ENCODE measurements at places on chromosomes 12 and 14. TPM values are rescaled to one million over a fixed set of nuclear protein-coding genes. Genes with fewer than 3 reads are reported as not detected.

- no peak for DNase-seq
These were observed 32.0 kb upstream of the CIPC start for GRCh38 chr14:77065851-77066577.

MYL2 gene
- not detected for polyA plus RNA-seq

DNA sequence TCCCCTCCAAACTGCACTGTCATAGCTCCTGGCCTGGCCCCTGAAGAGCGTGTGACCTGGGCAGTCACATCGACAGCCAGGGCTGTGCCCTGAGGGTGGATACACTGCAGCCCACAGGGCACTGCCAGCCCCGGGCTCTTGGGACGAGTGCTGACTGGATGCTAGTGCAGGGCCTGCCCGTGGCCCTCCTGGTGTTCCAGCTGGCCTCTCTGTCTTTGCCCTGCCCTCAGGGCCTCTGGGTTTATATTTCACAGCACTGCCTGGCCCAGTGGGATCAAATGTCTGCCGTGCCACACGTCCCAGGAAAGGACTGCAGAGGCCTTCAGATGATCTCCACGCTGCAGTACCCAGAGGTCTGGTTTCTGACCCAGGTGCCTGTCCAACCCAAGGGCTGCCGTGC lies 10.1 kb upstream of the CCDC197 start:
- DNase-seq: peak; percentile 30

GRCh38 chr12:81976661-81977060 lies 217.5 kb upstream of the PPFIA2 start:
- no peak for DNase-seq

RTL1 gene
- polyA plus RNA-seq: 0.04 TPM

GRCh38 chr12:117155278-117156060 lies 34.8 kb downstream of the FBXO21 start:
- no peak for DNase-seq

- no peak for DNase-seq
These were observed 33.2 kb downstream of the SAMD4A start for GRCh38 chr14:54599966-54600716.

- DNase-seq: peak; percentile 47
These were observed 29.5 kb upstream of the RPLP0 start for GRCh38 chr12:120230326-120230973.

DNA sequence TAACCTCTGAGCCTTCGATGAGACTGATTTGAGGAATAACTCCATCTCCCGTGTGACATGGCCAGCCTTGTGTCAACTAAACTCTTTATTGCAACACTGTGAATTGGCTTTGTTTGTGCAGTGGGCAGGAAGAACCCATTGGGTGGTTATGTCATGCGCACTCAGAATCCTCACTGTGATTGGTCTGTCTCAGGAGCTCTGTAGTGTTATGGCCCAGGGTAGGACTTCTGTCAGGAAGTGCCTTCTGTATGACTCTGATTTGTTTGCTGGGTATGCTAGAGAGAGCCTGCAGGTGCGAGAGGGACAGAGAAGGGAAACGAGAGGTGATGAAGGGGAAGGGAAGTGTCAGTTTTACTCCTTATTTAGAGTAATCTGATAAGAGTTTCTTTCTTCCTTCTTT lies 71.5 kb upstream of the DCD start:
- no peak for DNase-seq

DNA sequence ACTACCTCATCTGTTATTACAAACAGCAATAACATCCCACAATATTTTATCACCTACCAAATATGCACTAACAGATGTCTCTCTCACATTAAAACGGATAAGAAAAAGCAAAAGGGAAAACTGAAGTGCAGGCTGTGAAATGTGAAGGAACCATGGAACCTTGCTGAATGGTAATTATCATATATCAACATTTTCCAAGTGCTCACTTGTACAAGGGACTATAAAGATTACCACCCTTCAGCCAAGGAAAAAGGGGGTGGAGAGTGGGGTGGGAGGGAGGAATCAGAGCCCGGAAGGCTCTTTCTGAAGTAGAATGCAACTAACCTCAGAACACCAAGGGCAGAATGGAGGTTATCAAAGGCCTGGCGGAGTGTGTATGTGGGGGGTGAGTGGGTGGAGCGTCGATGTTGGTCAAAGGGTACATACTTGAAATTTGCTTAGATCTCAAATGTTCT lies 1.2 kb downstream of the SNX6 start:
- no peak for DNase-seq

GRCh38 chr14:89957791-89958190 lies 2.1 kb downstream of the TDP1 start:
- DNase-seq: no peak

GRCh38 chr12:52980650-52981423 lies 25.4 kb upstream of the EIF4B start:
- DNase-seq: peak; percentile 85

- DNase-seq: no peak
These were observed 131.9 kb downstream of the EXOC5 start for GRCh38 chr14:57136669-57137328.

GRCh38 chr12:27541031-27541719 lies 17.2 kb downstream of the PPFIBP1 start:
- DNase-seq: no peak

RNASE7 gene
- polyA plus RNA-seq: 0.67 TPM

- DNase-seq: no peak
These were observed 85.6 kb upstream of the DIO3 start for GRCh38 chr14:101475456-101476257.

ETNK1 gene
- polyA plus RNA-seq: 73.2 TPM

GRCh38 chr12:122182887-122183587 lies at the start of gene LRRC43:
TSS of gene LRRC43 (plus strand) at chr12:122183123. CDS start at chr12:122183145, 22 bp downstream.
- DNase-seq: no peak

DNA sequence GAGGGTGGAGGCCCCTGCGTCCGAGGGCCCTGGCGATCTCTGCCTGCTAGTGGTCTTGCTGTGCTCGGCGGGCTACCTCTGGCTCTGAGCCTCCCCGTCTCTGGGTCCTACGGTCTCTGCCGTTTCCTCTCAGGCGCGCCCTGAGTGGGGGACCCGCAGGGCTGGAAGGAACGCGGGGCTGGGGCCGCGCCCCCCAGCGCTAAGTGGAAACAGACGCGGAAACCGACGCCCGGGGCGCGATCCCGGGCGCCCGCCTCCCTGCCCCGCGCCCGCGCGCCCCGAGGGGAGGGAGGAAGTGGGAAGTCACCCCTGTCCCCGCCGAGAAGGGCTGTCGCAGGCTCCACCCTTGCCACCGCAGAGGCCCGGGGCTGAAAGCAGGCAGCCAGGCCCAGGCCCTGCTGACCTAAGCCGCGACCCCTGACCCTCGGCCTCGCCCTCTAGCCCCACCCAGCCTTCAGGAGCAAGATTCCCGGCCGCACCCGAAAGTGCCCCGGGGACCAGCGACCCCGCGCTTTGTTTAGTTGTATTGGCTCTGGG lies 831 bp downstream of the CRIP1 start:
- DNase-seq: no peak

DNA sequence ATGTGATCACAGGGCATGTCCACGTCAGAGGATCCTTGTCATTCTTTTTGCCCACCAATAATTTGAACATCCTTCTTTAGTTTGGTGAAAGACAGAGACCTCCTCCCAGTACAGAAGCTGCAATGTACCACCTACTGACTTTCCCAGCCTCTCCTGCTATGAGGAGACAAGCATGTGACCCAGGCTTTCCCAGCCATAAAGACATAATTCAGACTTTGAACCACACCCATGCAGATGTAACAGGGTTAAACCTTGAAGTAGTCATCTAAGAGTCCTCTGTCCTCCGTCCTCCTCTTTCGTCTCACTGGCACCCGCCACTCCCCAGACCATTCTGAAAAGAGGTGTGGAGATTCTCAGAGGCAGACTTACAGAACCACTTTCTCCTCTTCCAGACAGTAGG lies 120.8 kb downstream of the KCNK10 start:
- DNase-seq: no peak

GRCh38 chr12:51246254-51246853 lies 7.7 kb downstream of the DAZAP2 start:
- DNase-seq: no peak

DNA sequence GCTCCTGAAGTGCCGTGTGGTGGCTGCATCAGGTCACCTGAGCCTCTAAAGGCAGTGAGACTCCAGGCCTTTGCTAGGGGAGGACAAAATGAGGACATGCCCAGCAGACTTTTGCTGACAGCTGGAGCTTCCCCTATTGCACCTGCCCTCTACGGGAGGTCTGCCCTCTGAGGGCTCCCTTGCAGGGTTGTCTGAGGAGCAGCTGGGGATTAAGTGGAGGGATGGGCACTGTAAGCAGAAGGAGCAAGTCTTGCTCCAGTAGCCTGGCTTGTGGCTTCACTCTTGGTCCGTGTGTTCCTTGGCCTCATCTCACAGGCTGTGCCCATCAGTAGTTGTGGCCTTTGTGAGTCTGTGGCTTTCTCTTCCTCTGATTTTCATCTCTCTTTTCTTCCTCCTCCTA lies 66.9 kb upstream of the NRXN3 start:
- DNase-seq: no peak

DNA sequence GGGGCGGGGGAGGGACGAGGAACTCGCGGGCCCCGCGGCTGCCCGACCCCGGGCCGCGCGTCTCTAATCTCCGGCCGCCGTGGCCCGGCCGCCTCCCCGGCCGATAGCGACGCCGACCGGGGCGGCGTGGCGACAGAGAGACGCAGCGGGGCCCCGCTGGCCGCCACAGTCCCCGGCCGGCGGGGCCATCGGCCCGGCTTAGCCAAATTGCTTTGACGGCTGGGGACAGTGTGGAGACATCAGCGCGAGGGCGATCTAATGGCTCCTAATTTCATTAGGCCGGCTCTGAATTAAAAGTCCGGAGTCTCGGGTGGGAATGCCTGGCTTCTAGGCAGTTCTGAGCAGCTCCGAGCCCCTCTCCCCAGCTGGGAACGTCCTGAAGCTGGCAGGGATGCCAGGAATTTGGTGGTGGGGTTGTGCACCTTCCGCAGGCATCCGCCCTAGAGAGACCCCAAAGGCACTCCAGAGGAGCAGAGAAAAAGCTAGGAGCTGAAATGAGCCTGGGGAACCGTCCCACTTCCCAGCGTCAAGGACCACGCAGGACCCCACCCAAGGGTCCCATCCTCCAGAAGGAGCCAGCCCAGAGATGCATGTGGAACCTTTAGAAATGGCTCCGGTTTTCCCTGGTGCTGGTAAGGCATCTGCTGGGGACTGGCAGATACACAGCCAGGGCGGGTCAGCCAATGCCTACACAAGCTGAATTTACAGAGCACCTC lies 9.6 kb downstream of the TBX5 start:
- DNase-seq: no peak

MYO1A gene
- 0.11 TPM for polyA plus RNA-seq

GRCh38 chr14:30829853-30830252 lies 44.5 kb upstream of the COCH start:
- DNase-seq: no peak

- DNase-seq: no peak
These were observed 13.9 kb downstream of the GNS start for GRCh38 chr12:64745259-64745807.

SIX6 gene
- polyA plus RNA-seq: not detected

DNA sequence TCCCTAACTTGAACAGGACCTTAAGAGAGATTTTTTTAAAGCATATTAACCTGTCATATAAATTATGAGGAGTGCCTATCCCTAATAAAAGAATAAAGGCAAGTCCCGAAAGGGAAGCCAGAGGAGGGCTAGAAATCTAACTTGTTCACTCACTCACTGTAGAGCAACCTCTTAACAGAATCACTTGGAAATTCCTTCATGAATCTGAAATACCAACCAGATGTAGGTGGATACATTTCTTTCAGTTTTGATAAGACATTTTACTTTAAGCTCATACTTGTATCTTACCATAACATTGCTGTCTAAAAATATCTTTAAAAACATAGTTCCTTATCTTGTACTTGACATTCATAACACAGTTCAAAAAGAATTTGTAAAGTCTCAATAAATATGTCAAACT lies 25.7 kb downstream of the NTN4 start:
- no peak for DNase-seq

- peak; percentile 68 for DNase-seq
These were observed 126.1 kb upstream of the ARHGAP5 start for GRCh38 chr14:31950764-31951637.

DNA sequence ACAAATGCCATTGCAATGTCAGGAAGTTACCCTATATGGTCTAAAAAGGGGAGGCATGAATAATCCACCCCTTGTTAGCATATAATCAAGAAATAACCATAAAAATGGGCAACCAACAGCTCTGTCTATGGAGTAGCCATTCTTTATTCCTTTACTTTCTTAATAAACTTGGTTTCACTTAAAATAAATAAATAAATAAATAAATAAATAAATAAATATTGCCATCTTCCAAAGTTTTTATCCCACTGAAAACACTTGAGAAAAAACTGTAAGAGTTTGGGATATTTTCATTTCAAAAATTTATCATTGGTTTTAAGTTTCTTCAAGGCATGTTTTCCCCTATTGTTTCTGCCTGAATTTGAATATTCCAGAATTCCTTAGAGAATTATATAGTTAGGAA lies 89.8 kb downstream of the SYT10 start:
- DNase-seq: no peak

PROX2 gene
- 0.39 TPM for polyA plus RNA-seq

ARMH4 gene
- 81.3 TPM for polyA plus RNA-seq

- DNase-seq: no peak
These were observed 14.0 kb downstream of the CRY1 start for GRCh38 chr12:107079172-107080011.

GPR68 gene
- 2.4 TPM for polyA plus RNA-seq

LRRIQ1 gene
- polyA plus RNA-seq: 37.3 TPM

PMCH gene
- 0.36 TPM for polyA plus RNA-seq

TDRD9 gene
- 2.4 TPM for polyA plus RNA-seq

DNA sequence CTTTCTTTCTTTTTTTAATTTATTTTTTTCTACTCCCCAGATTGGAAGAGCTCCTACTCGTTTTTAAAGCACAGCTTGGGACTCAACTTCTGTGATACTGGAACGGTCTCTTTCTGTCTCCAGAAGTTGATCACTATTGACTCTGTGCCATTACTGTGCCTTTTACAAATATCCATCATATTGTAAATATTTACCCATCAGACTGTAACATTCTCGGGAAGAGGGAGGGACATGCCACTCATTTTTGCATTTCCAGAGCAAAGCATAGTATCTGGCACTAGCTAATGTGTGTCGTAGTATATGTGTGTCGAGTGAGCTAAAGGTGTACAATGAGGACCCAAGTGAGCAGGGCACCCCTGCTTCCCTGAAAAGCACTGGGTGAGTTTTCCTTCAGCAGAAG lies 24.0 kb upstream of the GSG1 start:
- DNase-seq: no peak

DNA sequence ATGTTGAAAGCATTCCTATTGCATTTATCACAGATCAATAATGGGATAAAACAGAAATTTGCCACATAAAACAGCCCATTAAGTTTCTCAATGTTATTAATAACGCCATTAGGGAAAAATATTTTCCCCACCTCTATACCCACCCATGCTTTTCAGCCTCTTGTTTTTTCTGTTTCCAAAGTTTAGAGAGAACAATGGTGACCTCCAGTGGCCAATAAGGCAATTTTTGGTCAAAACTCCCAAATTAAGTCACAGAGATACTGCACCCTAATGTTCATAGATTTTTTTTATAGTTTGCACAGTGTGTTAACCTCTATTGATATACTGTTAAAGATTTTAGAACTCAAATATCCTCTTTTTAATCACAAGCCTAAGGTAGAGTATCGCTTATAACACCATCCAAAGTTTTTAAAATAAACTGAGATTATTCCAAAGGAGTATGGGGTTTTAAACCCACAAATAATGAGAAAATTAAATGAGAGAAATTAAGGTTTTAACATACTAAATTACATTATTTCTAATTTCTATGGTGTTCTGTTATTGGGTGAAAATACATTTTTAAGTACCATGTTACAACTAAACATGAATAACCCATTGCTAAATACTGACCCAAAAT lies 184.7 kb upstream of the DCN start:
- no peak for DNase-seq

GRCh38 chr14:67077921-67078320 lies 111.3 kb upstream of the GARIN2 start:
- no peak for DNase-seq

SERPINA6 gene
- 3.2 TPM for polyA plus RNA-seq

UNC79 gene
- 0.82 TPM for polyA plus RNA-seq
